ENCODE measurements at places on chromosomes 2 and 18. TPM values are rescaled to one million over a fixed set of nuclear protein-coding genes. Genes with fewer than 3 reads are reported as not detected.

Gene ICA1L
- total RNA-seq: 4.5 TPM

GRCh38 chr2:149018981-149019380 lies 19.5 kb upstream of the LYPD6B start:
- H3K27me3 ChIP-seq: no peaks in the 10 kb centered on the region
- H3K4me3 ChIP-seq: no peak overlapping the region
- H3K36me3 ChIP-seq: no peaks in the 10 kb centered on the region
- no peak overlapping the region for H3K27ac ChIP-seq

GRCh38 chr18:76938619-76939018 lies 116.3 kb downstream of the ZNF236 start:
- no peak for DNase-seq
- no peak overlapping the region for H3K27ac ChIP-seq
- no peaks in the 10 kb centered on the region for H3K4me1 ChIP-seq
- H3K4me3 ChIP-seq: no peak overlapping the region

DNA sequence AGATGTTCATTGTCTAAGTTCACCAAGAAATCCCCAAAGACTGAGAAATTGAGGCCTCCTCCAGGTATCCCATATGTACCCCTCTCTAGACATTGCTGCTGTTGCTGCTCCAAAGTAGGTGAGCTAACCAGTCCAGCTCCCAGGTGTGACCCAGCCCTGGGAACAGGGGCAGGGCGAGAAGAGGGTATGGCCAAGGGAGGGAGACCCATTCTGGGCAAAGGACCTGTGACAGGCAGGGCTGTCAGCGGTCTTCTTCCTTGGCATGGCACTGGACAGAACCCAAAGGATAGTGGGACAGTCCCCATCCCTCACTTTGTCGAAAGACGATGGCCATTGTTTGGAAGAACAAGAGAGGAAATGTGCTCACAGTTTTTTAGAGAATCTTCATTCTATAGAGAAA lies 7.2 kb upstream of the INO80C start:
- H3K4me1 ChIP-seq: peaks cover 8% of the 10 kb centered on the region
- H3K27me3 ChIP-seq: peaks cover 2% of the 10 kb centered on the region
- H3K4me3 ChIP-seq: no peak overlapping the region
- no peaks in the 10 kb centered on the region for H3K36me3 ChIP-seq
- no peak overlapping the region for H3K27ac ChIP-seq
- DNase-seq: no peak

Gene KIF5C
- total RNA-seq: 14.2 TPM
